ENCODE measurements at places on chromosomes 6 and 20.

DNA sequence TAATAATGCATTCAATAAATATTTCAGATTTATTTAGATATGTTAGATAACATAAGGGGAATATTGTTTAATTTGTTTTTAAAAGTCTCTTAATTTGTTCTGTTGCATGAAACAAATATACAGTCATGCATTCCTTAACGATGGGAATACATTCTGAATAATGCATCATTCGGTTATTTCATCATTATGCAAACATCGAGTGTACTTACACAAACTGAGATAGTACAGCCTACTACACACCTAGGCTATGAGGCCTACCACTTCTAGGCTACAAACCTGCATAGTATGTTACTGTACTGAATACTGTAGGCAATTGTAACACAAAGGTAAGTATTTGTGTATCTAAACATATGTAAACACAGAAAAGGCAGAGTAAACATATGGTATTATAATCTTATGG lies 118.7 kb downstream of the EPHA7 start:
- no peak for DNase-seq

- no peak for DNase-seq
Measured at GRCh38 chr20:34302312-34302722, 838 bp downstream of the AHCY start.

DNA sequence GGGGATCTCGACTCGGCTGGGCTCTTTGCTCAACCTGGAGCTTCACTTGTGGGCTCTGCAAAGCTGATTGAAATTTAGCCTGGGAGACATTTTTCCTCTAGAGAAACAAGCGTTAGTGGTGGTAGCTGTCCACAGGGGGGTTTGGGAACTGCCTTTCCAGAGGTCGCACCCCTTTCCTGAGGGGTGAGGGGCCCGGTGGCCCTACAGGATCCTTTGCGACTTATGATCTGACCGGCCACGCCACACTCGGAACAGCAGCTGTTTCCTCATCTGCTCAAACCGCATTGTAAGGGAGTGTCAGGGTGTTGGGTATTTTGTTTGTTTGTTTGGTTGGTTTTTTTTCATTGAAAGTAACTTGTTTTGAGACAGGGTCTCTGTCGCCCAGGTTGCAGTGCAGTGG lies 21.0 kb downstream of the PNLDC1 start:
- DNase-seq = no peak

- DNase-seq = no peak
Measured at GRCh38 chr6:116997496-116997895, 120.5 kb downstream of the RFX6 start.

- DNase-seq = no peak
Measured at GRCh38 chr20:32190616-32191415, 16.7 kb downstream of the PLAGL2 start.

DNA sequence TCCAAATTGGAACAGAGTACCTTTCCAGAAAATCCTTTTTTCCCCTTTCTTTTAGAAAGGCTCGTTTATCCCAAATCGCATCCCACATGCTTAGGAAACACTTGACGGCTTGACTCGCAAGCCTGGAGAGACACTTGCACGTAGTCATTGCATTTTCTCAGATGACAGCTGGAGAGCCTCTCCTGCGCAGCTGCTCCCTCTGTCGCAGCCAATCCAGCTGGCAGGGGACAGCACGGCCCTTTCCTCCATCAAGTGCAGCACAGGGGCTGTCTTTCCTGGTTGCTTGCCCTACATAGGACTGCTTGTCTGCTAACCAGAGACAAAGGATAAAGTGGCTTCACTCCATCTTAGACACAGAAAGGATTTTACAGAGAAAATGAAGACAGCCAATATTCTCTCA lies 77.6 kb upstream of the RGS17 start:
- DNase-seq = no peak

- DNase-seq = no peak
Measured at GRCh38 chr6:155177363-155177961, 86.4 kb upstream of the CLDN20 start.

- no peak for DNase-seq
Measured at GRCh38 chr20:1861347-1861976, 33.7 kb upstream of the SIRPA start.

- DNase-seq = no peak
Measured at GRCh38 chr20:50876063-50876685, 55.1 kb downstream of the ADNP start.

- DNase-seq = no peak
Measured at GRCh38 chr6:17450832-17451231, 57.4 kb downstream of the CAP2 start.

- no peak for DNase-seq
Measured at GRCh38 chr6:88842320-88842719, 121.1 kb downstream of the RNGTT start.

GRCh38 chr6:148448369-148449012 lies 105.9 kb downstream of the SASH1 start:
- no peak for DNase-seq

DNA sequence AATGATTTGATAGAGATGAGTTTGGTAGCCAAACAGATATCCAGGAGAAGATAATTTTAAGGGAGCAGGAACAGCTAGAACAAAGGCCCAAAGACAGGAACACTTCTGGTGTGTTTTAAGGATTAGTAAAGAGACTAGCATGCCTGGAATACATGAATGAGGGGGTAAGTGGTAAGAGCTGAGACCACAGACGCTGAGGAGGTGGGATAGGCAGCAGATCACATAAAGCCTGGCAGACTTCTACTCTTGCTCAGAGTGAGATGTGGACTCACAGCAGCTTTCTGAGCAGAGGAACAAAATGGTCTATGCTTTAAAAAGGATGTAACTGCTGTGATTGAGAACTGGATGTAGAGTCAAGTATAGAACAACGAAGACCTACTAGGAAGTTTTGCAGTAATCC lies 100.1 kb downstream of the EPHA7 start:
- DNase-seq = no peak

DNA sequence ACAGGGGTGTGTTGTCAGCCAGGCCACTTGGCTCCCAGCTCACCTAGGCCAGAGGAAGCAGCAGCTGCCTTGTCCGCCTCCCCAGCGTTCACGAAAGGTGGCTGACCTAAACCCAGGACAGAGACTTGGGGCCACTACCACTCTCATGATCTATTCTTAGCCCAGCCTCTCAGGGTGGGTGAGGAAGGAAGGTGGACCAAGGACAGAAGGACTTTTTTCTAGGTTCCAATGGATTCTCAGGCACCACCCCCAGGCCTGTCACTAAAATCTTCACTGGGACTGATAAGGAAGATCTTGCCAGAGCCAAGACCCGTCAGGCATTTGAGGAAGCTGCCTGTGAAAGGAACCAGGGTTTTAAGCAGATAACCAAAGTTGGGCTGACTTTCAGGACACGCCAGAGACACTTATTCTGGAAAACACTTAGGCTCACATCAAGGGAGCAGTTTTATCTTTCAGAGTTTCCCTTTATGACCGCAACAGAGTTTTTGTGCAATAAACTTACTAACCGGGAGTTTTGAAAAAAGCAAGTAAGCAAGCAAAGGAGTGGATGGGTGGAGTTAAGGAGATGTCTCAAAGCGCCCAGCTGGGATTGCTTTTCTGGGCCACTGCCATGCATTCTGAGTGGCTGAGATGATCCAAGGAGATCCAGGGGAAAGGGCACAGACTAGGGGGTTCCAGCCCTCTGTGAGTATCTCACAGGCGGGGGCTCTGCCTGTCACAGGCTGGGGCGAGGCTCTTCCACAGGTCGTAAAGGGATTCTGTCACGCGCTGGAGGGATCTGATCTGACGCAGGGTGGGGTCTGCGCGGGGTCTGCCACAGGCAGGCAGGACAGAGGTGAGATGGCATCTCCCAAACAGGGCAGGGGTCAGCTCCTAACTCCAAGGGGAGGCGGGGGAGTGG lies 989 bp downstream of the FITM2 start:
- DNase-seq = no peak

DNA sequence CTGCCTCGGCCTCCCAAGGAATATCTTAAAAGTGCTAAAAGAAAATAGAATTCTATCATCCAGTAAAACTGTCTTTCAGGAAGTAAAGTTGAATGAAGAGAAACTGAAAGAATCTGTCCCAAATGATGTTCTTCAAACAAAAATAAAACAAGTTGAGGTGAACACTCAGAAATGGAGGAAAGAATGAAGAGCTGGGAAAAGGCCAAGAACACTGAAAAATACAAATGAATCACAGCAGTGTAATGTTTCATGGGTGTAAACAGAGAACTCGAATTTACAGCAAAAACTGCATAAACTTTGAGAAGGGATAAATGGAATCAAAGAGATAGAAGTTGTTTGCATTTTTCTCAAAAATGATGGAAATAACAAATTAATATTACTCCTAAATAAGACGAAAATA lies 317.3 kb downstream of the TAF4 start:
- no peak for DNase-seq

DNA sequence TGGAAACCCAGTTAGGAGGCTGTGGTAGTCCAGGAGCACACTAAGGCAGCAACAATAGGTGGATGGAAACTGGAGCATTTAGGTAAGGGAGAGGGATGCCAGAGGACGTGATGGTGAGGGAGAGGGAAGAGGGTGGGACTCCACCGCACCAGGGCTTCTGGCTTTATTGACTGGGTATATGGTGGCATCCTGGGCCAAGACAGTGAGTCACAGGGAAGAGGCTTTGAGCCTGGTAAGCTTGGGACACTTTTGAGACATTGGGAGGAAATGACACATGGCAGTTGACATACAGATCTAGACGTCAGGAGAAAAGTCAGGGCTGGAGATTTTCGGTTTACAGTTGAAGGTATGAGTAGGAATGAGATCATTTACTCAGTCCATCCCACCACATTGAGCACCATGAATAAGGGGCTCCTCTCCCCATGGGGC lies 14.9 kb downstream of the NT5E start:
- no peak for DNase-seq

DNA sequence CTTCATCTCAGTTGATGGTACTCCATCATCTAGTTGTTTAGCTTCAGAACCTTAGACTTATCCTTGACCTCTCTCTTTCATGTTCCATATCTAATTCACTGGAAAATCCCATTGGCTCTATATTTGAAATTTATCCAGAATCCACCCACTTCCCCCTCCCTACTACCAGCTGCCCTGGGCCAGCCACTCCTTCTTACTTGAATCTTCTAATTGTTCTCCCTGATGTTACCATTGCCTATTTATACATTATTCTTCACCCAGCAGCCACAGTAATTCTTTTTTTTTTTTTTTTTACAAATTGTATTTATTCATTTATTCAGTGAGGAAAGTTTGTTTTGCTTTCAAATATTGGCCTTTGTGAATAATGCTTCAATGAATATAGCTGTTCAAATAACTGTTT lies 8.2 kb downstream of the SEC23B start:
- DNase-seq = no peak

GRCh38 chr6:30152910-30153610 lies 8.0 kb downstream of the TRIM10 start:
- no peak for DNase-seq

DNA sequence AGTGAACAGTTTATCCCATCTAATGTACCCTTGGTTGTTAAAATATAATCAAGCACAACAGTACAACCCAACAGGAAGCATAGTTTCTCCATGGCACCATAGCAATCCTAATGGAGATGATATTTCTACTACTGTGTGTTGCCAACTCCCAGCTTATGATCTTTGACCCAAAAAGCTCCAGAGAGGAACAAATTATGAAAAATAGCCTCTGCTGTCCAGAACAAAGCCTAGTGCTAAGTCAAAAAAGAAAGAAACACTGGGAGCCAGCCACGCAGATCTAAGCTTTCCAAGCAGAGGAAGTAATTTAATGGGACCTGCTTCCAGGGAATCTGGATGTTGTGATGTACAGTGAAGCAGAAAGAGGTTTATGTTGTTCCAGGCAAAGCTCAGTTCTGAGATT lies 52.2 kb upstream of the TASP1 start:
- no peak for DNase-seq

GRCh38 chr20:7926767-7927166 lies 13.5 kb downstream of the HAO1 start:
- DNase-seq = no peak

DNA sequence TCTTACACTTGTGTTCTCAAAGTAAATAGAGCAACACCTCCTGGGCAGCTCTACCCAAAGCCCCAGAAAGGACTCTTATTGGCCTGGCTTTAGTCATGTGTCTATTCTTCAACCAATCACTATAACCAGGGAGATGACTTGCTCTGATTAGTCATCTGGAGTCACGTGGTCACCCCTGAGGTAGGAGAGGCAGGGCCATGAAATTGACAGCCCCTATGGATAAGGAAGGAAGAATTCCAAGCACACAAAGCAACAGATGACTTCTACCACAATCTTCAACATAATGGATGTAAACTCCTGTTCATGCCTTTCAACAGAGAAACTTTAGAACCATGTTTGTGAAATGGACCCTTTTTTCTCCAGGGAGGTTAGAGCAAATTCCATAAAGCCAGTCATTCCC lies 24.6 kb upstream of the EYA2 start:
- no peak for DNase-seq

- DNase-seq = no peak
Measured at GRCh38 chr6:89368999-89369398, 16.5 kb upstream of the UBE2J1 start.

- DNase-seq = no peak
Measured at GRCh38 chr6:33168639-33169038, 23.6 kb downstream of the COL11A2 start.

DNA sequence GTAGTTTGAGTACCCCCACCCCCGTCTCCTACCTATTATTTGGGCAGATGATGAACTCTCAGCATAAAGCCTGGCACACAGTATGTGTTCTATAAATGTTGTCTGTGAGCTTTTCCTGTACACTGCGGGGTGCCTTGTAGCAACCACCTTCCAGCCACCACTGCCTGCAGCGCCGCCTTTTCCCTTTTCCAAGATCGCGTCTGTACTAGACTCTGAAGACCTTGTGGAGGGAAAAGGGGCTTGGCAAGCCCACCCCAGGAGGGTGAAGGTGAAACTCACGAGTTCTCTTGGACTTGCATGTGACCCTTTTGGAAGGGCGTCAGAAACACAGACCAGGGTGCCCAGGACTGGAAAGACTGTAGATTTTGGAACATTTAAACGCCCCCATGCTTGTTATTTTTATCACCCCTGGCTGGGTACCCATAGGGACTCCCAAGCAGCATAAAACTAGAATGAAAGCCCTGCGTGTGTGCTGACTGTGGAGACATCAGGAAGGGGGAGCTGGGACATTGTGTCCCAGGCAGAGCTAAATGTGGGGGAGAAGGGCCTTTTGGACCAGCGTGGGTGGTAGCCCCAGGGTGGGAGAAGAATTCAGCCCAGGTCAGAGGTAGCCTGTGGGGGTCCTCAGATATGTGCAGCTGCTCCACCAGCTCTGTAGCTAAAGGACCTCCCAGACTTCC lies 8.3 kb downstream of the BAK1 start:
- no peak for DNase-seq

DNA sequence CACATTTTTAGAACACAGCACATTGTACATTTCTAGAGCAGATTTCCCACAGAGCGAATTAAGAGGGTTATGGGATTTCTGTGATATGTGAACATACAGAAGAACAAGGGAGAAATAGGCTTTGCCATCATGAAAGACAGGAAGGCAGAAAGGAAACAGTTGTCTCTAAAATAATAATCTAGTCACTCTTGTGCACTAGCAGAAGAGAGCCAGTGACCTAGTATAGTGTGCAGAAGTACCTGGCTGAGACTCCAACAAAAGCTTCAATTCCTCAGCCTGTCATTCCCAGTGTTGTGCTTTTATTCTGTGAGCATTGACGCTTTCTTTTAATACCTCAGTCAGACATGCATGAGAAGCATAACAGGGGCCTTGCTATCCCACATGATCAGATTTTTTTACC lies 17.8 kb upstream of the DCBLD1 start:
- DNase-seq = no peak

GRCh38 chr20:55514531-55514930 lies 490.8 kb downstream of the CBLN4 start:
- DNase-seq = no peak

- DNase-seq = no peak
Measured at GRCh38 chr6:44809258-44809657, 421.8 kb downstream of the CDC5L start.
